ENCODE measurements at places on chromosomes 11 and 22.
A peak's percentile ranks its signal among the peaks of the same experiment; 100 is the strongest.

DNA sequence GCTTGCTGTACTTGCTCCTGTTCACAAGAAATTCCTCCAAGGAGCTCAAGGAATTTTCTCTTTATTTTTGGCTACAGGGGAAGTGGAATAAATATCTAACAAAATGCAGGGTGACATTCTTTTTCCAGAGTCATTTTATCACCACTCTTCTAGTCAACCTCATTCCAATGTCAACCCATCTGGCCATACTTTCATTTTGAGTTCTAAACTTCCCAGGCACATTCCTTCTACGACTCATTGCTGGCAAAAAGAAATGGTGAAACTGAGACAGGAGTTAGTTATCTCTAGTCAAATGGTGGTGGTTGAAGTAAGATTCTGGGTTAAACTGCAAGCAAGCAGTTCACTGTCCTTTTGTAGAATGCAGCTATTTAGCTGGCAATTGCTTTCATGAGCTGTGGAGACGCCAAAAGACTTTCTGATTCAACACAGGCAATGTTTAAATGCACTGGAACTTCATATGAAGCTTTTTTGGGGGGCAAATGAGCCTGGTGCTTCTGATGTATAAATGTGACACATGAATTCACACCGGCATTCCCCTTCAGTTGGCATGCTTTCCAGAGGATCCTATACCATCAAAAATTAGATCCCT, 304.6 kb downstream of the CADM1 start:
- H3K36me3 ChIP-seq = no peaks in the 10 kb centered on the region
- H3K27me3 ChIP-seq = no peaks in the 10 kb centered on the region
- H3K4me1 ChIP-seq = peaks cover 4% of the 10 kb centered on the region
- H3K27ac ChIP-seq = no peak overlapping the region

DNA sequence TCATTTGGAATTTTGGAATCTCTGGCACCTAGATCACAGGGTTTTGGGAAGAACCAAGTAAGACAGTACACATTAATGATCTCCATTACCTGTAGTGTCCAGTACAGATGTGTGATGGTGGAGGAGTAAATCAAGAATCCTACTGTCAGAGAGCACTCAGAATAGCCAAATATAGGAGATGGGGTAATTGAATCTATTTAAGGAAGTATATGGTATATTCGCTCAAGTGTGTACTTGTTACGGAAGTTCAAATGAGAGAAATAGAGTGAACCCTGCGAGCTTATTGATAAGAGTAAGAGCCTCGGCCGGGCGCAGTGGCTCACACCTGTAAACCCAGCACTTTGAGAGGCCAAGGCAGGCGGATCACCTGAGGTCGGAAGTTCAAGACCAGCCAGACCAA, 2.2 kb downstream of the SPCS2 start:
- no peak overlapping the region for H3K27ac ChIP-seq
- H3K36me3 ChIP-seq = peaks cover 1% of the 10 kb centered on the region
- H3K4me3 ChIP-seq = peak overlapping the region; percentile 97
- DNase-seq = no peak

GRCh38 chr22:38089474-38089851, 5.5 kb upstream of the SLC16A8 start:
- no peak for DNase-seq
- no peaks in the 10 kb centered on the region for H3K4me1 ChIP-seq
- no peak overlapping the region for H3K4me3 ChIP-seq
- no peaks in the 10 kb centered on the region for H3K27me3 ChIP-seq
- H3K27ac ChIP-seq = no peak overlapping the region

GRCh38 chr11:10318527-10318802, 13.6 kb downstream of the ADM start:
- no peaks in the 10 kb centered on the region for H3K36me3 ChIP-seq
- DNase-seq = no peak
- no peaks in the 10 kb centered on the region for H3K27me3 ChIP-seq
- no peak overlapping the region for H3K27ac ChIP-seq
